Kidney (tissue), 22 donors: ENCODE measurements at places on chromosomes 3 and 15. TPM values are rescaled to one million over a fixed set of nuclear protein-coding genes. Genes with fewer than 3 reads are reported as not detected.
A peak's percentile ranks its signal among the peaks of the same experiment; 100 is the strongest.

- no peak for DNase-seq
Measured at GRCh38 chr3:171747223-171747920, 62.9 kb downstream of the PLD1 start.

DNA sequence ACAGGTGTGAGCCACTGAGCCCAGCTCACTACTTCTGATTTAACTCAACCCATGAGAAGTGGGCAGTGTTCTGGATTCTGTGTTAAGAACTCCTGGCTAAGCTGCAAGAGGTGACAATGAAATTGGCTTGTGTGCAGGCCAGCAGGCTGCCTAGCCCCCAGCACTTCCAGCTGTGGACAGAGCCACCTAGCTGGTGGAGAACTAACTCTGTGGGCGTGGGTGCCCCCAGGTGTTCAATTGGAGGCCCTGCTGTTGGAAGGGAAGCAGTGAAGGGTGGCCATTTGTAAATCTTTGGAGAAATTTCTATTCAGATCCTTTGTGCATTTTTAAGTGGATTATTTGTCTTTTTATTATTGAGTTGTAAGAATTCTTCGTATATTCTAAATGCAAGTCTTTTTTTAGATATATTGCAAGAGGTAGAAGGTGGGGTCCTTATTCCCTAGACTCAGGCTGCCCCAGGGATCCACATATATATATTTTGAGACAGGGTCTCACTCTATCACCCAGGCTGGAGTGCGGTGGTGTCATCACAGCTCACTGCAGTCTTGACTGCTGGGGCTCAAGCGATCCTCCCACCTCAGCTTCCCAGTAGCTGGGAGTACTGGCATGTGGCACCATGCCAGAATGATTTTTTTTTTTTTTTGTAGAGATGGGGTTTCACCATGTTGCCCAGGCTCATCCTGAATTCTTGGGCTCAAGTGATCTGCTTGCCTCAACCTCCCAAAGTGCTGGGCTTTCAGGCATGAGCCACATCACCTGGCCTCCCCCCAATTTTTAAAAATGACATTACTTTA, 7.2 kb upstream of the SCAMP5 start:
- peak; percentile 55 for DNase-seq

GRCh38 chr15:80403712-80404056, 498 bp upstream of the ARNT2 start:
- DNase-seq, result peak; percentile 62

GRCh38 chr3:157078131-157078810, 81.7 kb downstream of the CCNL1 start:
- DNase-seq, result no peak

DNA sequence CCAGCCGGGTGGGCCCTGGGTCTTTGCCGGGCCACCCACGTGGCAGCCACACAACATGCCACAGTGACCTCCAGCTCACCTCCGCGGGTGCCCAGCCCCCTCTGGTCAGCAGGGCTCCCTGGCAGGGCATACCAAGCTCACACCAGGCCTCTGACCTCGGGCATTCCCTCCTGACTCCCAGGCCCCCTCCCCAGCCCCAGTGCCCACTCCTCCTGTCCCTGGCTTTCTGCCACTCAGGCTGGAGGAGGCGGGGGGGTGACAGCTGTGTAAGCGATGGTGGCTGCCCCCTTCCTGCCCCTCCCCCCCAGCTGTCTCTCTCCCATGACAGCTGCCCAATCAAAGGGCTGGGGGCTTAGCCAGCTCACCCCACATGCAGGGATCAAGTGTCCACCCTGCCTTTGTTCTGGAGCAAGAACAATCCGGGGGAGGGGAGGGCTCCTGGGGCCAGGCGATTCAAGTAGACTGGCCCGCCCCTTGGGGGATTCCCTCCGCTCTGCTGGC, 3.3 kb downstream of the PCBP4 start:
- DNase-seq, result no peak

- DNase-seq, result peak; percentile 48
Measured at GRCh38 chr3:14989943-14990779, 42.8 kb downstream of the NR2C2 start.

The APBA2 gene
- polyA plus RNA-seq, result 1.0 TPM

DNA sequence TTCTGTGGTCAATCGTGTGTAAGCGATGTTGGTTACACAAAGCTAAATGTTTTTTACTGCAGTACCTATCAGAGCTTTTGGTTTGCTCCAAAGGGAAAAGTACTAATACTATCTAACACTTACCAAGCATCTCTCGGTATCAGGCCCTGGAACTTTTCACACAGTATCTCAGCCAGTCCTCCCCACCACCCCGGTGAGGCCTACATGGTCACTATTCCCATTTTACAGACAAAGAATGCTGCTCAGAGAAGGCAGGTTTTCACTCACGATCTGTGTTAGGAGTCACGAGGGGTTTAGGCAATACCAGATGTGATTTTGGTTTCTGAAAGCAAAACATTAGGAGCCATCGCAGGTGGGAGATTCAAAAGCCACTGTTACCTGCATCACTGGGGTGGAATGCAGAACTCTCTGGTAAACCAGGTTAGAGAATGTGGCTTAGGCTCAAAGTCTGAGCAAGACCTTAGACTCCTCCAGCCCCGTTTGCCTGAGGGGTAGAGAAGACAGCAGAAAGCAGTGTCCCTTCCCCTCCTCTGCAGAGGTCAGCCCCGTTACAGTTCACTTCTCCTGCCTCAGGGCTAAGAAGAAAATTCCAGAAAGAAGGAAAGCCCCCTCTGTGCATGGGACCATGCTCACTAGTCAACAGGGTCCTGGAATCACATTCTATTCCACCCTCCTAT, 57.2 kb downstream of the XXYLT1 start:
- no peak for DNase-seq

- no peak for DNase-seq
Measured at GRCh38 chr3:77562089-77562488, 522.2 kb downstream of the ROBO2 start.

The GRIP2 gene
- polyA plus RNA-seq, result 3.2 TPM

The ALDH1A3 gene
- polyA plus RNA-seq, result 5.4 TPM

- no peak for DNase-seq
Measured at GRCh38 chr15:100949691-100950090, 30.5 kb downstream of the LRRK1 start.
